Right renal pelvis (tissue), 4 donors: ENCODE measurements at places on chromosomes 2 and 18.

DNA sequence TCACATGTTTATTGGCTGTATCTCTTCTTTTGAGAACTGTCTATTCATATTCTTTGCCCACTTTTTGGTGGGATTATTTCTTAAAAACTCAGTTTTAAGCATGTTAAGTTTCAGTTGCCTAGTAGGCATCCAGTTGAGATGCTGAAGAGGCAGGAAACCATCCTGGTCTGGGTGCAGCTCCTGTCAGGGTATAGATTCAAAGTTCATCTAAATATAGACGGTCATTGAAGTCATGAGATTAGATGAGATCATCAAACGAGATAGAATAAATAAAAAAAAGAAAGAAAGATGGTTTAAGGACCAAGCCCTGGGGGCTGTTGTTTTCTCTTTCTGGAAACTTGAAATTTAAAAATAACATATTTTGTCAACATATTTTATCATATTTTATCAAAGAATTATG lies 9.2 kb upstream of the DNAH7 start:
- no peak for DNase-seq

- no peak for DNase-seq
These were observed 5.2 kb upstream of the PLEK start for GRCh38 chr2:68359889-68360288.

GRCh38 chr2:7018282-7018701 lies 101.1 kb downstream of the RNF144A start:
- no peak for DNase-seq

DNA sequence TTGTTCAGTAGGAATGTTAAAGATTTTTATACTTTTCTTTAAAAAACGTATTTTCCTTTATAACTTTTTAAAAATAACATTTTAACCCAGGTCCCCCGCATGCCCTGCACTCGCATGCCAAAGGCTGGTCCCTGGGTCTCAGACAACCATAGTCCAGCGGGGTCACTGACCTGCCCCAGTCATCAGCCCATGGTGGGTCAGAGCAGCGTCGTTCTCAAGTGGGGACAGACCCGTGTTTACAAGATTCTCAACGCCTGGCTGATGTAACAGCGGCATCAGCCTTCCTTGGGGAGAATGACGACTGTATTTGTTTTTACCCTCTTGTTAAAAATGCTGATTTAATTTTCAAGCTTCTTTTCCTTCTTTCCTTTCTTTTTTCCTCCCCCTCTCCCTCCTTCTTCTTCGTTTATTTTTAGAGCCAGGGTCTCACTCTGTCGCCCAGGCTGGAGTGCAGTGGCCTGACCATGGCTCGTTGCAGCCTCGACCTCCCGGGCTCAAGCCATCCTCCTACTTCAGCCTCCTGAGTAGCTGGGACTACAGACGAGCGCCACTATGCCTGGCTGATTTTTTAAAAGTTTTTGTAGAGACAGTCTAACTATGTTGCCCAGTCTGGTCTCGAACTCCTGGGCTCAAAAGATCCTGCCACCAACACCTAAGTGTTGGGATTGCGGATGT lies 1.0 kb upstream of the EFHD1 start:
- no peak for DNase-seq

DNA sequence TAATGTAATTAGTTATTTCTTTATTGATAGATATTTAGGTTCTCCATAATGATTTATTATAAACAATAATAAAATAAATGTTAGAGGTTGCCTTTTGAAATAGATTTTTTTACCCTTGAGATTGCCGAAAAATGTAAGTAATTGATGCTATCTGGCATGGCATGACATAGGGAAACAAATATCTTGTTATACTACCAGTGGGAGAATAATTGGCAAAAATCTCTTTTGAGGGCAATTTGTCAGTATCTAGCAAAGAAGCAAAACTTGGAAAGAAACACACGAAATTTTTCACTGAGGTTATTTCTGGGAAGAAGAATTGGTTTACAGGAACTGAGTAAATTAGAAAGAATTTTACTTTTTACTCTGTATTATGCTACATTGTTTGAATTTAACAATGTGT lies 547.2 kb upstream of the SETBP1 start:
- DNase-seq = no peak

DNA sequence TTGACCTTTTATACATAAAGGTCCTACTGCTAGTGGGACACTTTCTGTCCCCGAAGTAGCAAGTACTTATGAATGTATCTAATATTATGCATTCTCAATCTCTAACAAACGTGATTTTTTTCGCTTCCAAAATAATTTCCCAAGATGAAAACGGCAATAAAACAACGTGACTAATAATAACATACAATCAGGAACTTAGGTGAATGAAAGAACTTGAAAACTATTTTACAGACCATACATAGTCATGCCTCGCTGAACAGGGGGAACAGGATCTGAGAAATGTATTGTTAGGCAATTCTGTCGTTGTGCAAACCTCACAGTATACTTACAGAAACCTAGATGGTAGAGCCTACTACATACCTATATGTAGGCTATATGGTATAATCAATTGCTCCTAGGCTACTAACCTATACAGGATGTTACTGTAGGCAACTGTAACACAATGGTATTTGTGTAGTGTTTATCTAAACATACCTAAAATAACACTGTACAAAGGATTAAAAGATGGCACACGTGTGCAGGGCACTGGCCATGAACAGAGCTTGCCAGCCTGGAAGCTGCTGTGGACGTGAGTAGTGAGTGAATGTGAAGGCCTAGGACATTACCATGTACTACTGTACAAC lies 2.5 kb downstream of the RTN4 start:
- peak; percentile 31 for DNase-seq

- no peak for DNase-seq
These were observed 19.9 kb downstream of the FMNL2 start for GRCh38 chr2:152354909-152355308.

GRCh38 chr2:239114119-239114581 lies 266.3 kb downstream of the TWIST2 start:
- DNase-seq = no peak

- no peak for DNase-seq
These were observed 1.0 kb upstream of the B3GNT7 start for GRCh38 chr2:231394211-231395141.

- DNase-seq = no peak
These were observed 67.1 kb downstream of the DIS3L2 start for GRCh38 chr2:232028631-232029030.

DNA sequence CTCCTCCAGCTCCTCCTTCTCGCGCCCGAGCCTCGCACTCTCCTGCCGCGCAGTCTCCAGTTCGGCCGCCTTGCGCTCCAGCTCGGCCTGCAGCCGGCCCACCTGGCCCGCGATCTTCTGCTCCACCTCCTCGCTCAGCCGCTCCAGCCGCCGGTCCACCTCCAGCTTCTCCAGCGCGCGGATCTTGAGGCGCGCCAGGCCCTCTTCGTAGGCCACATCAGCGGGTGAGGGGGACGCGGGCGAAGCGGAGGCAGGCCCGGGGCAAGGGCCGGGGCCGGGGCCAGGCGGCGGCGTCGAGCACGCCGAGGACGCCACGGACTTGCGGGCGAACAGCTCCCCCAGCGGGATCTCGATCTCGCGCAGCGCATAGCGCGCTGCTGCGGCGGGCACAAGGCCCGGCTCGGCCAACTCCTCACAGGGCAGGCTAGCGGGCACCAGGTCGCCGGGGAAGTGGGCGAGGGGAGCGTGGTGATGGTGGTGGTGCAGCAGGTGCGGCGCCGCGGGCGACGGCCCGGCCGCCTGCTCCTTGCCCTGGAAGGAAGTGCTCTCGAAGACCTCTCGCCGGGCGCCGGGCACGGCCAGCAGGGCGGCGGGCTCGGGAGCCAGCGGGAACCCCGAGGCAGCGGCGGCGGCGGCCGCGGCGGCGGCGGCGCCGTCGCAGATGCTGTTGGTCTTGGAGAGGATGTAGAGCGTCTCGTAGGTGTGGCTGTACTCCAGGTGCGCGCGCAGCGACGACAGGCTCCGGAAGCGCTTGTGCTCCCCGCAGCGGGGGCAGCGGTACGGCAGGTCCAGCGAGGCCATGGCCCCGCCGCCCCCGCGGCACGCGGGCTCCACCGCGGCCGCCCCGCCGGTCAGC lies 15.2 kb downstream of the FBXO41 start:
- DNase-seq = no peak

DNA sequence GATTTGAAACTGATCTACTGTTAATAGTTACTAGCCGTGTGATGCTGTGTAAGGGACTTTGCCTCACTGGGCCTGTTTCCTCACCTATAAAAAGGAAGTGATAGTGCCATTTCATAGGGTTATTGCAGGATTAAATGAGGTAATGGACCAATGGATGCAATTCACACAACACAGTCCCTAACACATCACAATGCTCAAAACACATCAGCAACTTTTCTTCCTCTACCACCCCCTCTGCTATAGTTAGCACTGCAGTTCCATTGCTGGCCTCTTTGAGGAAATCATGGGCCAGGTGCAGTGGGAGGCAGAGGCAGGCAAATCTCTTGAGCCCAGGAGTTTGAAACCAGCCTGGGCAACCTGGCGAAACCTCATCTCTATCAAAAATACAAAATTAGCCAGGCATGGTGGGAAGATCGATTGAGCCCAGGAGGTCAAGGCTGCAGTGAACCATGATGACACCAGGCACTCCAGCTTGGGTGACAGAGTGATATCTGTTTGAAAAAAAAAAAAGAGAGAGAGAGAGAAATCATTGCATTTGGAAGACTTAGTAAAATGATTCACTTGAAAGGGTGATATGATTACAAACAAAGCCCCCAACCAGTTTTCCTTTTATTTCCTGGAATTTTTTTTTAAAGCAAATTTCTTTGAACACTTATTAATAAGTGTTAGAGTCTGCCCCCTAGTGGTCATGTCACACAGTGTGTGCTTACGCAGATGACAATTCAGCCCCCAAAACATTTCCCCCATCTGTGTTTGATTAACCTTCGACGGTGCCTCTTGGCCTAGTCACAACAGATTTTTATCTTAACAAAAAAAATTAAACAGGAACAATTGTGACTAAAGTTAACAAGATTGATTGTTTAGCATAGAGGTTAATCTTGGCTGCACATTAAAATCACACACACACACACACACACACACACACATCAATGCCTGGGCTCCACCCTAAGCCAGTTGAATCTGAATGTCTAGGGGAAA lies 88.6 kb upstream of the BCL11A start:
- peak; percentile 23 for DNase-seq

DNA sequence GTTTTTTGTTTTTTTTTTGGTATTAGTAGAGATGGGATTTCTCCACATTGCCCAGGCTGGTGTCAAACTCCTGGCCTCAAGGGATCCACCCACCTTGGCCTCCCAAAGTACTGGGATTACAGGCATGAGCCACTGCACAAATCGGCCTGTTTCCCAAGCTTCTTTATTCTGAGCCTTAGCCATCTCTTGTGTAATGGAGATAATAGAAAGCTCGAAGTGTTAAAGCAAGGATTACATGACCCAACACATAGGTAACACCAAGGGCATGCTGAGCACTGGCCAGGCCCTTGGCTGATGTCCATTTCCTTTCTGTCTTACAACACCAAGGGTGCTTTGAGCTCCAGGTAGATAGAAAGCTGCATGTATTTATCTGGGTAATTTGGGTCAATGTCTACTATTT lies 187.8 kb upstream of the MEX3C start:
- DNase-seq = no peak

- peak; percentile 88 for DNase-seq
These were observed at the start of gene E2F6 for GRCh38 chr2:11465485-11466306. Gene E2F6 (minus strand): TSS chr2:11466161. CDS start chr2:11465879, 282 bp downstream.

DNA sequence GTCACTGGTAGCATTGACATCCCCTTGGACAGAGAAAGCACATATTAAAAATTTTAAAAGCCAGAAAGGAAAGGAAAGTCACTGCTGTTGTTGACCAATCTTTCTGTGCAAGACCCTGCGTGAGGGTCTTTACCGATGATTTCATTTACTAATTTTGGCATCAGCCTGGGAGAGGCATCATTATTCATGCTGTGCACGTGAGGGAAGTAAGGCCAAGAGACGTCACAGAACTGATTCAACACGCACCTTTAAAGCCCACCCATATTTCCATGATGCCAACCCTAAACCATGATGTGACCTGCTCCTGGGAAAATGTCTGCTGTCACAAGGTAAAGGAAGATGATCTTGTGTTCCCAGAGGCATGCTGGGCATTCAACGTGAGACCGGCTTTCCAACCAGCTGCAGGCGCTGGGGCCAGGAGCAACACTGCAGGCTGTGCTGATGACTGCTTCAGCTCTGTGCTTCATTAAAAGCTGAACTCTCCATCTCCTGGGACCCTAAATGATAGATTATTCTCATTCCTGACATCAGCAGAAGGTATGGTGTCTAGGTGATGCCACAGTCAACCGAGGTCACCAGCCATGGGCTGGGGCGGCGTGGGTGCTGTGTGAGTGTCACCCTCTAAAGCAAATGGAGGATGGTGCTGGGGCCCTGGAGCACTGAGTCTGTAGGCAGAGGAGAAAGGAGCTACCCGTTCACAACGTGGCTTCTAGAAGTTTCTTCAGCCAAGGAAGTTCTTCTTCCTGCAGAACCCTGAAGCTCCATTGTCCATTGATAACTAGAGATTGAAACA lies 53.9 kb downstream of the TMEM18 start:
- no peak for DNase-seq

DNA sequence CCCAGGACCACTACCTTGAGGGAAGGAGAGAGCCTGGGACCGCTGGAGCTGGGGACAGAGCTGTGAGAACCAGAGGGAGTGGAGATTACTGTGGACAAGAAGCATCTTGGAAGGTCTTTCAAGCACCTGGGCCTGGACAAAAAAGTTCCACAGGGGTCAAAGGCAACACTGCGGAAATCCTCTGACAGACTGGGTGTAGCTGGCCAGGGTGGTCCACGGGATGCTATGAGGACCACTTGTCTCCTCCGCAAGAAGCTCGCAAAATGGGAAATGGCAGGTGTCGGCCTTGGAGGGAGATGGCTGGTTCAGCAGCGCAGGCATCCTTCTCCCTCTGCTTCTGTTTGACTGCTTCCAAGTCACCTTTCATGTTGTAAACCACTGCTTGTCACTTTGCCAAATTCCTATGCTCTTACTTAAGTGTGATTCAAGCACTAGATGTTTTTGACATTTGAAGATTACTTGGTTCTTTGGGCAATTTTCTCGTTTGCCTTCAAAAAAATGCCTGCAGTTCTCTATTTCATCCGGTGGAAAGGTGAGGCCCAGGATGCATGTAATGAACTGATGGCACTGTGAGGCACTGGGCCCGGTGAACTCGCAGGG lies 27.7 kb downstream of the KLHL29 start:
- DNase-seq = no peak

DNA sequence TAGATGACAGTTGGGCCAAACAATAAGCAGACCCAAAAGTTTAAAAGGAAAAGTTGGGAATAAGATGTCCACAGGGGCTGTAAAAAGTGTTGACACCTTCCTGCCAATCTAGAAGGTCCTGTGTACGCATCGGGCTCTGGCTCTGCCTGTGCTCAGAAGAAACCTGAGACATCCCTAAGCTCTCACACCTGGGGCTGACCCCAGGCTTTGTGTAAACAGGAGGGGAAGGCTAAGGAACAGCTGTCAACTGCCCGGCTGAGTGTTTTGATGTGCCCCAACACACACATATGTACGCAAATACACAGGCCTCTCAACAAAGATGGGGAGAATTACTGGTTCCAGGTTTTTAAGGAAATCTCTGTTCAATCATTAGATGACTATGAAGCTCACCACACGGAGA lies 59.5 kb downstream of the TMEM131 start:
- DNase-seq = no peak

GRCh38 chr18:55584201-55584600 lies 3.8 kb downstream of the TCF4 start:
- no peak for DNase-seq
